ENCODE measurements at places on chromosomes 1 and 21.

DNA sequence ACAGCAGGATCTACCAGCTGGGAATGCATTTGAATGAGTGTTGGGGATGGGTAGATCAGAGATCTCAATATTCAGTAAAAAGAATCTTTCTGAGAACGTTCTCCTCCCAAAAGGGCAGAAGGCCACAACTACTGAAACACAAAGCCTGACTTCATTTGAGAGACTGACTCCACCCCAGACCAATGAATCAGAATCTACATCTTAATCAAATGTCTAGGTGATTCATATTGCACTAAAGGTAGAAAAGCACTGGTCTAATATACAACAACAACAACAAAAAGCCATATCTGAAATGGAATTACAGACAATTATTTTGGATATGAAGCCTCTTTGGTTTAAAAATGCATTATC, 123.9 kb downstream of the SMYD3 start:
- DNase-seq = no peak

GRCh38 chr1:225996946-225997545, 2.1 kb downstream of the SDE2 start:
- no peak for DNase-seq

DNA sequence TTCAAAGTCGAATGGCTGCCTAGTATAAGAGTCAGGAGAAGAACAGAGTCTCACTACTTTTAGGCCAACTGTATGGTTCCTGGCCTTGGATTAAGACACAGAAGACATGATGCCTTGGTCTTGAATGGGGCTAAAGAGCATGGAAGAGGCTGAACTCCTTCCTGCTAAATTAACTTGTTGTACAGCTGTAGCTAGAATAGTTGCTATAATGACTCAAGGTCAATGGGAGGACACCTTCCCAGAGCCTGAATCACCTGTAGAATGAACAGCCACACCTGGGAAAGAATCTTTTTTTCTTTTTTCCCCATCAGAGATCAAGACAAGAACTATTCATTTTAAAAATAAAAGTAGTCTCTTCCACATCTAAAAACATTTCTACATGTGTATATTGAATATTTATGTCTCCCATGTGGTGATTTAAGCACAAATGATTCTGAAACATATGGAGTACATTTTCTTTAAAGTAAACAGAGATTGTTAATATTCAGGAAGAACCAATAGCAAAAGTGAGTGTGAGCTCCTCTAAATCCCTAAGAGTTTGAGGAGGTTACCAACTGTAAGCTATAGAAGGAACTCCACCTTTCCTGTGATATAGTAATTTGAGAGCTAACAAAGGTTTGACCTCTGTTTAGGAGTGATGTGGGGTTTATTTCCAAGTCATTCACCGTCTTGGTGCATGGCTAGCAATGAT, 191.3 kb downstream of the TGFB2 start:
- no peak for DNase-seq

GRCh38 chr21:15063081-15063813, 1.6 kb downstream of the NRIP1 start:
- DNase-seq = no peak

- DNase-seq = no peak
Measured at GRCh38 chr1:84642774-84643173, 47.5 kb downstream of the SSX2IP start.

DNA sequence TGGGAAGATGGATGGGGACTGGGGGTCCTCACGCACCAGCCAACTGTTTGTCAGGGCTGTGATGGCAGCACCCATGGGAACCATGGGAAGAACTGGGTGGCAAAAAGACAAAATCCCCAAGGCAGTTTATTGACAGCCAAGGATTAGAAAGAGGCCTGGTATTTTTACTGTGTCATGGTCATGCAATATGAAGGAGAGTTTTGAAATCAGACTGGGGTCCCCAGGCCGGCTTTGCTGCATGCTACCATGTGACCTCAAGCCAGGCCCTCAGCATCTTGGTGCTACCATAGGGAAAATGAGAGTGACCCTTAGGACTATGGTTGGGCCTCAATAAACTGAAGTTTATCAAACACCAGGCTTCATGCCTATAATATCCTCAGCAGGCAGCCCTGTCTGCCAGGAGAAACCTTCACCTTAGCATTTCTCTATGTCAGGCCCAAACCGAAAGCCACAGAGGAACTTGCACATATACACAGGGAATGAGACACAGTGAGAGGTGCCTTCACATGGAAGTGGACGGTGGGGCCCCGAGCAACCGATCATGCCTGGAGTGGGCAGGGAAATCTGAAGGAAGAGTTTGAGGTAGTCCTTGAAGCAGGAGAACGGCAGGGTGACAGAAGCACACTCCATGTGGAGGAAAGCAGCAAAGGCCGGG, 203.2 kb downstream of the HIVEP3 start:
- DNase-seq = no peak

GRCh38 chr1:153880962-153881361, 41.8 kb downstream of the GATAD2B start:
- peak; percentile 20 for DNase-seq

GRCh38 chr1:100517515-100517914, 20.4 kb upstream of the GPR88 start:
- no peak for DNase-seq

DNA sequence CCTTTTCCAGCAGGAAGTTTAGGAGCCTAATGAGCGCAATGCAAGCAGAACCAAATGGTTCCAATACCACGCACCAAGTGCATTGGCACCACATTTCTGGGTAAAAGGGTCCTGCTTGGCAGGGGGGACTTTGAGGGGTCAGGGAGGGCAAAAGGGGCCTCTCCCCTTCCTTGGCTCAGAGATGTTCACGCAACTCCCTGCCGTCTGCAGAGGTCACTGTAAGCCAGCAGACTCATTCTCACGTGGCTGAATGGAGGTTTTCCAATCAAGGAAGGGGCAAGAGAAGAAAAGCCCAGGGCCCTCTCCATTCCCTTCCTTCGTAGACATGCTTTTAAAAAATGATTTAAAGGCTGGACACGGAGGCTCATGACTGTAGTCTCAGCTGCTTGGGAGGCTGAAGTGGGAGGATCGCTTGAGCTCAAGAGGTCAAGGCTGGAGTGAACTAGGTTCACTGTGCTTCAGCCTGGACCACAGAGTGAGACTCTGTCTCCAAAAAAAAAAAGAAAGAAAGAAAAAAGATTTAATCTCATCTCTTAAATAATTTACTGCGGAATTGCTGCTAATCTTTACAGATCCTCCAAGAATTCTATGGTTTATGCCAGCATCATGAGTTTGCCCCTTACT, 80.3 kb downstream of the RUNX3 start:
- DNase-seq = no peak

- peak; percentile 38 for DNase-seq
Measured at GRCh38 chr1:31238986-31239613, 587 bp downstream of the NKAIN1 start.

- DNase-seq = no peak
Measured at GRCh38 chr1:92544756-92545165, 58.0 kb upstream of the GFI1 start.

GRCh38 chr1:208161656-208162375, 82.4 kb downstream of the PLXNA2 start:
- DNase-seq = no peak

GRCh38 chr1:246114369-246114768, 392.7 kb downstream of the SMYD3 start:
- DNase-seq = no peak

DNA sequence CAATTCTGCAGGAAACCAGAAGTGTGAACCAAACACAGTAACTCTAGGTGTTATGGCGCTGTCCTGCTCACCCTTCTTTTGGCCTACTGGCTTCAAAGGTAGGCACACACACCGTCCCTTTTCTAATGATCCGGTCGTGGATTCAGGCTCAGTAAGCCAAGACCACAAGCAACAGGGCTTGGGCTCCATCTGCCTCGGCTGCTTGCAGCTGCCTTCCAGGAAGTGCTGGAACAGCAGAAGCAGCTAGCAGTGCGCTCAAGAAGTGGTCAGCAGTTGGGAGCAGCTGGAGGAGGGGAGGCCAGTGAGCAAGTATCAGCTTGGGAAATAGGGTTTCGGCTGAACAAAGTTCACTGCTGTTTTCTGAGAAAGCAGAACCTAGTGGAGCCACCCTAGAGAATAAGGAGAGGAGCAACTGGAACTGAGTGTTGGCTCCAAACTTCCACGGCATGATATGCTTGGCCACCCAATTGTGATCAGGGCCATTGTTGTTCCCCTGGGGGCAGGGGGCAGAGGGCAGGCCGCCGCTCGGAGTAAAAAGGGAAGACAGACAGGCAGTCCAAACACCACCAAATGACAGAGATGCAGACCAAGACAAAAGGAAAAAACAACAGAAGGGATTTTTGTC, 173.4 kb downstream of the TOMM20 start:
- no peak for DNase-seq

- DNase-seq = no peak
Measured at GRCh38 chr1:147567594-147568381, 26.5 kb downstream of the BCL9 start.

GRCh38 chr1:192747943-192748342, 60.9 kb upstream of the RGS2 start:
- no peak for DNase-seq

- no peak for DNase-seq
Measured at GRCh38 chr1:157658571-157658970, 42.0 kb downstream of the FCRL3 start.

GRCh38 chr1:232244426-232244825, 385.5 kb downstream of the SIPA1L2 start:
- DNase-seq = no peak

- no peak for DNase-seq
Measured at GRCh38 chr1:237695878-237696277, 194.8 kb downstream of the ZP4 start.

GRCh38 chr21:43718872-43719747, at the start of gene PDXK:
Gene PDXK, plus strand, starts transcription at chr21:43719129. Its CDS starts 166 bp downstream, at chr21:43719295.
- peak; percentile 88 for DNase-seq

- DNase-seq = peak; percentile 90
Measured at GRCh38 chr1:12604114-12604874, 13.7 kb downstream of the DHRS3 start.
